Activated naive CD4-positive, alpha-beta T cell treated with anti-CD3 and anti-CD28 coated beads for 36 hours (primary cell): ENCODE measurements at places on chromosomes 5 and 9.

- H3K27ac ChIP-seq: no peak overlapping the region
- H3K27me3 ChIP-seq: no peaks in the 10 kb centered on the region
- H3K36me3 ChIP-seq: no peaks in the 10 kb centered on the region
- no peaks in the 10 kb centered on the region for H3K4me1 ChIP-seq
- DNase-seq: no peak
Measured at GRCh38 chr5:150179019-150179620, 10.7 kb upstream of the SLC6A7 start.

GRCh38 chr5:168608386-168608785, 29.2 kb upstream of the PANK3 start:
- H3K27ac ChIP-seq: no peak overlapping the region
- no peaks in the 10 kb centered on the region for H3K27me3 ChIP-seq
- no peaks in the 10 kb centered on the region for H3K36me3 ChIP-seq

GRCh38 chr5:87010736-87011135, 256.9 kb upstream of the RASA1 start:
- H3K27me3 ChIP-seq: no peaks in the 10 kb centered on the region
- H3K27ac ChIP-seq: no peak overlapping the region
- no peaks in the 10 kb centered on the region for H3K4me1 ChIP-seq
- no peaks in the 10 kb centered on the region for H3K36me3 ChIP-seq
- no peak overlapping the region for H3K4me3 ChIP-seq
- no peak for DNase-seq

DNA sequence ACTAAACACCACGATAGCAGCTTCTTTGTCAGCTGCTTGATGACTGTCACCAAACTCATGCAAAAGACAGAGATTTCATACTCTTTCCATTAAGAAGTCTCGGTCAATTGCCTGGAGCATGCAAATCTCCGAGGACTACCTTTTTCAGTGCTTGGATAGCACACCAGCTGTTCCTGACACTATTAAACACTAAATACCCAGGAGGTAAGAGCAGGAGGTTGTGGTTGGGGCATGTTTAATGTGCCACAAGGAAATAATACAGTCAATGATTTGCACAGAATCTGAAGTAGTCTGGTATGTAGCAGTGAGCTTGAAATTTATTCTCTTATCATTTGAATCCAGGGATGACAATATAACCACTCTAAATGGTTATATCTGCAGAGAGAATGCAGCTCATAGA, 996.2 kb downstream of the CDH12 start:
- H3K4me1 ChIP-seq: no peaks in the 10 kb centered on the region
- DNase-seq: no peak
- H3K27ac ChIP-seq: no peak overlapping the region
- no peaks in the 10 kb centered on the region for H3K36me3 ChIP-seq
- H3K4me3 ChIP-seq: no peak overlapping the region

DNA sequence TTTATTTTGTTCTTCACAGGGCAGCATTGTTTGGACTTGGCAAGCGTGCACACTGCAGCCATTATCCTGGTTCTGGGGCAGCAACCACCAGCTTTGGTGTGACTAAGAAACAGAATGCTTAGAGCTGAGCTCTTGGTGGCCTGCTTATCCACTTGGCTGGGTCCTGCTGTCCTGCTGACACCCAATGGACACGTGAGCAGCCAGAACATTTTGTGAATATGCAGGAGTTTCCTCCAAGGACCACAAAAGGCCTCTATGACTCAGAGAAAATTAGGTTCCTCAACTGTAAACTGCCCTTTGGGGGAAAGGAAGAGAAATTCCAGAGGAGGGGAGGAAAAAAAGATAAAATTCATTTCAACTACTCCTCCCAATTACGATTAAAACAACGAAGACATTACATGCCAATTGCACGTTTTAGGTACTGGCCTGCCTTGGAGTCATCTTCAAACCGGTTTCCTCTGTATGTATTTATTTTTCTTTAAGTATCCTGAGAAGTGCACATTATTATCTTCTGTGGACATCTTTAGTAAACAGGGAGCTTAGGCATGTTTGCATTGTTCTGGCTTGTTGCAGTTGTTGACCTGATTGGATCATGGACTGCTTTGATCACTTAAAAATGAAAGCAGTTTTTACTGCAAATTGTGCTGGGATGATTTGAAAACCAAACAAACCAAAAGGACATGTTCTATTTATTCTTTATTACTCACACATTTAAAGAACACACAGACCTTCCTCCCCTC, 82.3 kb upstream of the TLE4 start:
- no peak for DNase-seq
- no peak overlapping the region for H3K27ac ChIP-seq
- H3K4me1 ChIP-seq: no peaks in the 10 kb centered on the region
